NCI-H774 (cell line): ENCODE measurements at places on chromosomes 6 and 20.

DNA sequence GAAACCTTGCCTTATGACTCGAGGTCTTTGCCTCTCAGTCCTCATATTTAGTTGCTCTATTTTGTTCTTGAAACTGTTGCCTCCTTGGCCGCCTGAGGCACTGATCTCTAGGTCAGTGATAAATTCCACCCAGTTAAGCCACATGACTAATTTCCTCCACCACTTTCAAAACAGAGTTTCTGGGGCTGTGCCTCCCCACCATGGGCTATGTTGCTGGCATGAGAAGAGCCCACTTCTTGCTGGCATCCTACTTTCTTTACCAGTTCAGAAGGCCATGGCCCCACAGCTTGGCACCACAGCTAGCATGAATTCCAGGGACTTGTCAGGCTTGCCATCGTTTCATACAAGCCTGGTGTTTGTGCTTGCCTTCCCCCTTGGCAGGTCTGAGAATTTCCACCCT is 361.4 kb upstream of the JAG1 start:
- DNase-seq: no peak

DNA sequence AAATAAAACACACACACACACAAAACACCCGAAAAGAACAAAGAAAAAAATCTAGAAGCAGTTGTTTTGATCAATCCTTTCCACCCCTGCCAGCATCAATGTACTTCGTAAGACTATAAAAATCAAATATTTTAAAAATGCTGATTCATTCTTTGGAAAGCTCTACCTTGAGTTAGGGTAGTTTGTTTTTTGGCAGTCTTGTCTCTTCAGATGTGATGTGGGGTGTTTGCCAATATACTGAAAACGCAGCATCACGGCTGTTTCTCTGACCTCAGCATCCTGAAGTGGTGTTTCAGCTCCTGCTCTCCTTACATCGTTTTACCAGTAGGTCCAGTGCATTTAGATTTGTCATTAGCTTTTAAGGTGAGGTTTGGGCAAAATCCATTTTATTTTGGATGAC is 526.0 kb downstream of the UTRN start:
- DNase-seq: no peak

DNA sequence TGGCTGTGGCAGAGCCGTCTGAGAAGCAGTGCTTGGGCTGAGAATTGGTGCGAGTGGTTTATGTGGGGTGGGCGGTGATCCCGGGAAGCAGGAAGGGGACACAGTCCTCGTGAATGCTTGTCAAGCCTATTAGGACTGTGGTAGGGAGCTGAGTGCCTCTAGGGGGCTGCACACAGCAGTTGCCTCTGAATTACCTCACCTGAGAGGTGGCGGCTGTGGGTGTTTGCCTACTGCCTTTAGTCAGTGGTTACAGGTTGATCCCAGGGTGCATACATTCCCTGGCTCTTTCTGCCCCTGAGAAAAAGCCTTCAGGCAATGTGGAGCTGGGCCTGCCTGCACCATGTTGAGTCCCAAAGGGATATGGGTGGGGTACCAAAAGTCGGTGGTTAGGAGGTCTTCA is 5.2 kb downstream of the AP5S1 start:
- DNase-seq: no peak

DNA sequence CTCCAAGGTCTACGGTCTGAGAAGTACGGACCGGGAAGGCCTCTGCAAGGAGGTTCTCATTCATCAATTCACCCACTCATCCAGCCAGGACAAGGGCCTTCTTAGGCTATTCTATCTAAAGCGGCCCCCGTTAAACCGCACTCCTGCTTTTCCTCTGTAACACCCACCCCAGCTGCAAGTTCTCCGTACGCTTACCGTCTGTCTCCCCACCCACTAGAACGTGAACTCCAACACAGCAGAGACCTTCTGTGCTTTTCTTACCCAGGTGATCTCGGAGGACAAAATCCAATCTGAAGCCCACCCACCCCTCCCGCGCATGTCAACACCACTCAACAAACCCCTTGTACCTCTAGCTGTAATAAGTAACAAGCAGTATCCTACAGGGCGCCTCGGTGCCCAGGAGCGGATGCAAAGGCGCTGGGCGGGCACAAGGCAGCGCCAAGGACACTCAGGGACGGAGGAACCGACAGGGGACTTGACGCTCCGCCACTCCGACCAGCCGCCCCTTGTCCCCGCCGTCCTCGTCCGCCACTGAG is 351 bp downstream of the AURKA start:
- DNase-seq: no peak

GRCh38 chr6:1538810-1539478 is 70.8 kb upstream of the FOXC1 start:
- DNase-seq: no peak

DNA sequence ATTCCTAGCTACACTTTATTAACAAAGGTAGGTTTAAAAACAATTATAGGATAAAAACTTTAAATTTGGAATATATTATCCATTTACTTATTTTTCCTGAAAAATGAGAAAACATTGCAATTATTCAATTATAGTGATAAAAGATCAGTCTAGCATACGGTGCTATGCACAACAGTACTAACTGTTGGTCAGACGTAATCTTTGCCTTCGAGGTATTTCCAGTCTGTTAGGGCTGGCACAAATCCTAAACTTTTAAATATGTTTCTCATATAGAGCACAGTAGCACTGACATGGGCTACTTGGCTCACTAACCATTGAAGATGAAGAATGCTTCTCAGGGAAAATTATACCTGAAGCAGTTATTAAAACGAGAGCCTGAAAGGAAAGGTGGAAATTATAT is 214.8 kb downstream of the PRKN start:
- DNase-seq: no peak

GRCh38 chr20:14303106-14303505 is 34.3 kb downstream of the FLRT3 start:
- DNase-seq: no peak

DNA sequence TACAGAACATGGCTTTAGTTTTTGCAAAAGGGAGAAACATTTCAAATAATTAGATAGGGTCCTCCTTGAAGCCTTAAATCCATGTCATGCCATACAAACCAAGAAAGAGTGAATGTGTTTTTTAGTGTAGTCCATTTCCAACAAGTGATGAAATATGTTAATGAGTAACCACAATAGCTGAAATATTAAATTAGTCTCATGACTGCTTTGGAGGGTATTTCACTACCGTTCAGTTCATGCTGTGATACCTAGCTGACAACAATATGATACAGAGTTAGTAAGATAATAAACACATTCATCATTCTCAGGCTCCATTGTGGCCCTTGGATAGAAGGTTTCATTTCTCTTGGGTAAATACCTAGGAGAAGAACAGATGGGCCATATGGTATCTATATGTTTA is 5.8 kb upstream of the ID4 start:
- no peak for DNase-seq

DNA sequence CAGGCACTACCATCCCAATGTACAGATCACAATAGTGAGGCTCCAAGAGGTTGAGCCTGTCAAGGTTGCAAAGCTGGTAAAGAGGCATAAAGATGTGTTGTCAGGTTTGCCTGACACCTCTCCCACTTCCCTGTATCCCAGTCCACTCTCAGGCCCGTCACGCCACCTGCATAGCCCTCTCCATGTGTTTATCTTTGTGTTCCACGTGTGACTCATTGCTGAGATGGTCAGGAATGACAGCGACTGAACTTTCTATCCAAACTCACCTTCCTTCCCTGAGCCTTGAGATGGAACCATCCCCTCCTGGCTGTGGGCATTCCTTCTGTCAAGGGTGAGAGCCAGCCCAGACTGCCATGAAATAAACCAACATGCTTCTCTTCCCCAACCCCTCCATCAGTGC is 578.3 kb downstream of the PTPRT start:
- no peak for DNase-seq
